RWPE1 (cell line): ENCODE measurements at places on chromosomes 3 and 15.

GRCh38 chr15:66940368-66940767 lies 125.0 kb upstream of the SMAD3 start:
- peak; percentile 26 for DNase-seq

- DNase-seq = no peak
These were observed 39.3 kb upstream of the SEMA6D start for GRCh38 chr15:47678040-47678439.

DNA sequence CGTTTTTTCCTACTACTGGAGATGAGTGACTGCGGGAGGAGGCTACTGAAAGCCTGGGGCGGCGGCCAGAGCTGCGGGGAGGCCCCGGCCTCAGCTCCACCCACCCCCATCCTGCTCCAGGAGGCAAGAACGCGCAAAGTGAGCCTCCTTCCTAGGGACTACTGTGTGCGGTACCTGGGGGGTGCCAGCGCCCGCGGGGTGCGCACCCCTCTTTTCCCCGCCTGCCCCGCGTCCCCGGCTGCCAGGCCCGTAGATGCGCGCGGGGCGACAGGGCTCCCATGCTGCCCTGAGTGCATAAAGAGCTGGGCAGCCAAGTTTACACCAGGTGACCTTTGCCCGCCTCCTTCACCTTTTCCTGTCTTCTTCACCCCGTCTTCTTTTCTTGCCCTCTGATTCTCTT lies 2.5 kb upstream of the USF3 start:
- peak; percentile 11 for DNase-seq

DNA sequence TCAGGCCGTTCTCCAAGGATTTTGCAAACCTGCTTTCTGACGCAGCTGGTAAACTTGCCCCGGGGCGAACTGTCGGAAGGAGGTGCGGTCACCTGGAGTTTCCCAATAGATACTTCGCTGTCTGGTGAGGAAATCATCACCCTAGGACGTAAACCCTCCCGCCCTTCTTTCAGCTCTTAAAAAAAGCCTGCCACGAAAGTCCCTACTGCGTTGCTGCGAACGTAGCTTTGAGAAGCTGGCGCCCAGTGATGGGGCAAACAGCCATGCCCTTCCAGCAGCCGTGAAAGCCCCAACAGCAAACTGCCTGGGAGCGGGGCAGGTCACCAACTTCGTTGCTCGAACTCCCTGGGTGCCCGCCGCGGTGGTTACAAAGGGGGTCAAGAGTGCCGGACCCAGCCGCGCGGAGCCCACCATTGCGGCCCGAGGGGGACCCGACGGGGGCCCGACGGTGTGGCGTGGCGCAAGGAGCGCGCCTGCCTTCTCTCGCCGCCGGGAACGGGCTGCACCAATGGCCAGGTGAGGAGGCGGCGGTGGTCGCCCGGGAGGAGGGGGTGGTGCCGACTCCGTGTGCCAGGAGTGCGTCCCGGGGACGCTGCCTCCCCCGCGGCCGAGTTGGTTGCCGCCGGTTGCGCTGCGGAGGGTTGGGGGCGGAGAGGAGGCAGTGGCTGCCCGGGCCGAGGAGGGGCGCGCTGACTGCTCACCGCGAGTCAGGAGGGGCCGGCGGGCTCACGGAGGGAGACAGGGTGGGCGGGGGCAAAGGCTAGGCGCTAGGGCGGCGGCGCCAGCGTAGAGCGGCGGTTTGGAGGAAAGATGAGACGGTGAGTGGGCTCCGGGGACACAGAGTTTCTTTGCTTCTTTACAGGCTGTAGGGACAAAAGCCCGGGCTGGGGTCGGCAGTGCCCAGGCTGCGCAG lies at the start of gene PHLDB2:
PHLDB2 (plus strand) TSS at position 205 of the 913 bp plus-strand sequence. CDS start 24,813 bp downstream, outside the sequence.
- peak; percentile 82 for DNase-seq

GRCh38 chr3:52181543-52181942 lies 16.4 kb upstream of the ALAS1 start:
- no peak for DNase-seq

GRCh38 chr15:68022061-68022460 lies 32.1 kb upstream of the PIAS1 start:
- no peak for DNase-seq

DNA sequence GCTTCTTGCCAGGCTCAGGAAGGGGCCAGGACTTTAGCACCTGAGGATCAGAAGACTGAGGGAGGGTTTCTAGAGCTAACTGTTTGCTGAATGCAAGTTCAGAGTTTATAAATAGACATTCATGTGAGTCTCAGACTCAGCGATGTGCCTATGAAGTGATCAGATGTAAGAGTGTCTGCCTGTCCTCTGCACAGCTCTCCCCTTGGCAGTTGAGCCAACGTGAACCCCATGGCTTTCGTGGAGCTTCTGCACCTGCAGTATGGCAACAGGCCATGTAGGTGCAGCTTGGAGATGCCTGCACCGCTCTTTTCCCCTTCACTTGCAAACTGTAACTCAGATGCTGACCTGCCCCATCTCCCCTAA lies 141.9 kb downstream of the CHDH start:
- no peak for DNase-seq

- no peak for DNase-seq
These were observed 12.8 kb upstream of the MEIS2 start for GRCh38 chr15:37112971-37113670.

- DNase-seq = no peak
These were observed 32.6 kb downstream of the HHLA2 start for GRCh38 chr3:108328821-108329486.

DNA sequence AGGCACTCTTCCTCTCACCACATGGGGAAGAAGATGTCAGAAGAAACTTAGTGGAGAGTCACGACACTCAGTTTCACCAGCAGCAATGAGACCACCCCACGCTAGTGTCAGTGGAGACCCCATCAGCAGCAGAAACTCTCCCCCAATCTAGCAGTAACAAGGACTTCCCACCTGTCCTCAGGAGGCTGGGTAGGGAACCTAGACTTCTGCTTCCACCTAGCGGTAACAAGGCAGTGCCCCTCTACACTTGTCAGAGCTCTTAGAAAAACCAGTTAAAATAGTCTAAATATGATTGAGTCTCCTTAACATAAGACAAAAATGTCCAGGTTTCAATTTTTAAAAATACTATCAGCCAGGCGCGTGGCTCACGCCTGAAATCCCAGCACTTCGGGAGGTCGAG lies 57.3 kb downstream of the TRAT1 start:
- DNase-seq = peak; percentile 9

DNA sequence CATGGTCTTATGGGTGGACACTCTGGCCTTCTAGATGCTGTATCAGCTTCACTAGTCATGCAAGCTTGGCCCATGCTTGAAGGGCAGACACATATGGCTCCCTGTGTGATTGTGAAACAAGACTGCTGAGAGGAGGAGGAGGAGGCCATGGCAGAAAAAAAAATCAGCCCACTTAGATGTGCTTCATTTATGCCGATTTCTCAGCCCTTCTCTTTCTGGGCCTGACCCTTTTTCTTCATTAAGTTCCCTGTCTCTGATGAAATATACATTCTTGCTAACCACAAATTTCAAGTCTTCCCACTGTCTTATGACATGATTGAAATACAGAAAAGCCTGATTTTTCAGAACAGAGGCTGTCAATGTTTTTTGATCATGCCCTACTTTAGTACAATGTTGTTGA lies 213.0 kb upstream of the FEZF2 start:
- no peak for DNase-seq

DNA sequence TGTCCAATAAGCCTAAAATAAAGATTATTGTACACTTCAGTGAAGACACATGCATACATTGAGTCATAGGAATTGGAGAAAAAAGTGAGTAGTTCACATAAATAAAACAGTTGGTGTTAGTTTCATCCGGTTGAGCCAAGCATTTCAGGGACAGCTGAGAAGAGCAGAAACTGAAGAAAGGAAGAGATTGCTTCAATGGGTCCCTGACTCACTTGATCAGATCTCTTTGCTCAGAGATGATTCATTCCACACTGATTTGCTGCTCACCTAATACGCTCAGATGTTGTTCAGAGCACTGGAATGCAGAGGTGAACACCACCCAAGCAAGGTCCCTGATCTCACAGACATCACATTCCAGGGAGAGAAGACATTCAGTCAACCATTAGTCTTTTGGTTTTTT lies 93.7 kb downstream of the RAD18 start:
- DNase-seq = peak; percentile 86

DNA sequence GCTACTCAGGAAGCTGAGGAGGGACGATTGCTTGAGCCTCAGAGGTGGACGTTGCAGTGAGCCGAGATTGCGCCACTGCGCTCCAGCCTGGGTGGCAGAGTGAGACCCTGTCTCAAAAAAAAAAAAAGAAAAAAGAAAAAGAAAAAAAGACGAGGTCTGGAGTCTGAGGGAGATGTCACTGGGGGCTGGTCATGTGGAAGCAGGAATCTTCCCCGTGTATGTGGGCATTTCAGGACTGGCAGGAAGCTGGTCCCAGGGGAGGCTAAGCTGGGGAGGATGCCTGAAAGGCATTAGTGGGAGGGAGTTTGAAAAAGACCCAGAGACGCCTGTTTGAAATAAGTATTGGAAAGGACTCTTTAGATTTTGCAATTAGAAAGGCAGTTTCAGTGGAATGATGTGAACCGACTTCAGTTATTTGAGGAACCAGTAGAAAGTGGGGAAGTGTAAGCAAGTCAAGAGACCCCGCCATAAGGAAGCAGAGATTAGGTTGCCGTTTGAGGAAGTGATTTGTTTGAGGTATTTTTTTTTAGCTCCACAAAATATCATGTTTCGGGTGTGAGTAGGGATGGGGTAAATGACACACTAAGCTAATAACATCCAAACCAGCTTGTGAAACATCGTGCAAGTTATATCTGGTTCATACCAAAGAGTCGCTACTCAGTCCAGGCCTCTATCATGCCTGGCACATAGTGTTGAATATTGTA lies 55.5 kb downstream of the ST6GAL1 start:
- DNase-seq = no peak

DNA sequence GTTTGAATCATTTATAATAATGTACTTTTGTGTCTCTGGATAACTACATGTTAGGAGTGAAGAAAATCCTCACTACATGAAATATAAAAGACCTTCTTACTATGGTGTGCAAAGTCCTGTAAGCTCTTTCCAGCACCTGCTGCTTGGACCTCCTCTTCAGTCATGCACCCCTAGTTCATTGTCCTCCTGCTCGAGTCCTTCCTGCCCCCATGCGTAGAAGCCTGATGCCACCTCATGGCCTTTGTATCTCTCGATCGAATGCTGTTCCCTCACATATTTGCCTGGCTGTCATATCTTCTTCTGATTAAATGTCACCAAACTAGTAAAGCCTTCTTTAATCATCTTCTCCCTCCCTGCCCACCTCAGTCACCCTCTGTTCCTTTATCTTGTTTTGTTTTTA lies 49.9 kb upstream of the SUCLG2 start:
- no peak for DNase-seq

DNA sequence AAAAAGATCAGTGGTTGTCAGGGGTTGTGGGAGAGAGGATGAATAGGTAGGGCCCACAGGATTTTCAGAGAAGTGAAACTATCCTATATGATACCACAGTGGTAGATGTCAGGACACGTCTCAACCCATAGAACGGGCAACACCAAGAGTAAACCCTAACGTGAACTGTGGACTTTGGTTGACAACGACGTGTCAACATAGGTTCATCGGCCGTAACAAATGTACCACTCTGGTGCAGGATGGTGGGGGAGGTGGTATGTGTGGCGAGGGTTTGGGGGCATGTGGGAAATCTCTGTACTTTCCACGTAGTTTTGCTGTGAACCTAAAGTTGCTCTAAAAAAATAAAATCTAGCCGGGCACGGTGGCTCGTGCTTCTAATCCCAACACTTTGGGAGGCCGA lies 13.0 kb upstream of the PIGZ start:
- no peak for DNase-seq

DNA sequence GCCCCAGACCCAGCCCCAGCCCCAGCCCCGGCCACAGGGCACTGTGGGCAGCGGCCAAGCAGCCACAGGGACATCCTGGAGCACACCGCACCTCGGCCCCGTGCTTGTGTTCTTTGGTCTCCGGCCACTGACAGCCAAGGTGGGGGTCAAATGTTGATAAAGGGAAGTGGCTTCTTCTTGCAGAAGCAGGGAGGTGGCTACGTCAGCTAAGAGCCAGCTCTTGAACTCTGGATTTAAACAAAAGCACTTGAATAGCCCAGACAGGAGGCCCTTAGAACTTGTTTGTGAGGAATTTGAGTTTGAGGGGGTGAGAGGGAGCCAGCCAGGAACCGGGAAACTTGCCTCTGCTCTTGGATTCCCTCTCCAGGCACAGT lies 135.8 kb upstream of the ABHD17C start:
- no peak for DNase-seq

GRCh38 chr3:126121632-126122031 lies 37.7 kb upstream of the SLC41A3 start:
- DNase-seq = no peak

DNA sequence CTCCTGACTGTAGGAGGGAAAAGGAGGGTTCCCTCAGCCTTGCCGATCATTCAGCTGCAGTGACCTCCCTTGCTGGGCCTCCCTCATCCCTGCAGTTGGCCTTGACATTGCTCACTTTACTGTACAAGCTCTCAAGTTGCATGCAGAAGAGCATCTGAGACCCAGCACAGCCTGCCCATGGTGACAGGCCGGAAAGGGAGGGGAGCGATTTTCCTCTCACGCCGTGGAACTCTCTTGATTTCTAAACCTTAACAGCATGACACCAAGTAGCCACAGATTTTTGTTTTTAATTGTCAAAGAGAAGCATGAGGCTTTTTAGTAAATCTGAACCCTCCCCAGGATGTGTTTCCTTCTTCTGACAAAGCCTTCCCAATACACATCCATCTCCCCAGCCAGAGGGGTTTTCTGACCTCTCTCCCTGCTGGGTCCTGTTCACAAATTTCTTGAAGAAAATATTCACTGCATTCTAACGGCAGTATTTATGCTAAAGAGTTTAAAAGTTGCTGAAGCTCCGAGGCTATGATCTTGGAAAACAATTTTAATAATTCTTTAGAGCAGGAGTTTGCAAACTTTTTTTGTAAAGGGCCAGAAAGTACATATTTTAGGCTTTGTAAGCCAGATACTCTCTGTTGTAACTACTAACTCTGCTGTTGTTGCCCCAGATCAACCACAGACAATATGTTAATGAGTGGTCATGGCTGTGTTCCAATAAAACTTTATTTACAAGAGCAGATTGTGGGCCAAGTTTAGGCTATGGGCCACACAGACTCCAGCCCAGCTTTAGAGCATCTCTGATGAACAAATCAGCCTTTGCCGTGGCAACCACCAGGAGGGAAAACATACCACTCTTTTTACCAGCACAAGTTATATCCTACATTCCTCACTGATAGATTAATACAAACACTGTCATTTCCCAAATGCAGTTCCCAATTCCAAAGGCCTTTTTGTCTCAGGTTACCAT lies 34.8 kb downstream of the LMCD1 start:
- no peak for DNase-seq

- no peak for DNase-seq
These were observed 44.3 kb downstream of the P2RY1 start for GRCh38 chr3:152879130-152879789.

- DNase-seq = no peak
These were observed 36.0 kb downstream of the XYLB start for GRCh38 chr3:38382506-38383080.

GRCh38 chr3:187719628-187720336 lies 17.4 kb upstream of the RTP2 start:
- no peak for DNase-seq

GRCh38 chr15:69660114-69660513 lies 207.5 kb downstream of the RPLP1 start:
- DNase-seq = no peak

GRCh38 chr3:10957976-10958749 lies 34.4 kb upstream of the SLC6A1 start:
- no peak for DNase-seq

- no peak for DNase-seq
These were observed 258.3 kb upstream of the ICE2 start for GRCh38 chr15:60737217-60737616.

- peak; percentile 2 for DNase-seq
These were observed 345.7 kb downstream of the CADM2 start for GRCh38 chr3:85304360-85304964.
